ENCODE measurements at places on chromosomes 6 and 20. TPM values are rescaled to one million over a fixed set of nuclear protein-coding genes. Genes with fewer than 3 reads are reported as not detected.
A peak's percentile ranks its signal among the peaks of the same experiment; 100 is the strongest.

DNA sequence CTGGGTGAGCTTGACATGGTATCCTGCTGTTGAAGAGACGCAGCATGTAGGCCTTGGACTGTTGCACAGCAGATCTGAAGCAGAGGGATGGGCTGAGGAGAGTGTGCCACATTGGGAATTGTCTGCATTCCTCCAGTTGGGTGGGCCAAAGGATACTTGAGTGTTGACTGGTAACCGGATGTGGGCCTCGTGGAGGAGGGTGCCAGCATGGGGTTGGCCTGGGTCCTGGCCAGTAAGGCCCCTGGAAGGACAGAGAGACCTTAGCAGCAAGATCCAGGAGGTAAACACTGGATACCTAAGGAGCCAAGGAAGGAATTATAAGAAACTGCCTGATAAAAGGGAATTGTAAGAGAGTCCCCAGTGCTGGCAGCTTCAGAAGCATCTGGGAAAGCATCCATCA lies 76.9 kb downstream of the FIG4 start:
- no peak for DNase-seq

DNA sequence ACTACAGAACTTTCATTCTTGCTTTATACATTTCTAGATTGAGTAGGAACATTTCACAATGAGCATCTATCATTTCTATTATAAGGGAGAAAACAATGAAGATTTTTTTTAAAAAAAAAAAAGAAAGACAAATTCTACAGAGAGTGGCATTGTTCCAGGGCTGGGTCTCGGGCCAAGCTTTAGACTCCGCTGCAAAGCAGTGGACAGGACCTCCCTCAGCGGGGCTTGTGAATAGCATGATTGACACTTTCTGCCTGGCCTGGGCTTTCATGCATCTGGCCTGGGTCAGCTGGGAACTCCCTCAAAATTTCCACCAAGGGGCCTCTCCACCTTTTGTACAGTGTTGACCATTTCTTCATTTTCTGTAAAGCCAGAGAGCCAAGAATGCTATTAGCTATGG lies 55.8 kb upstream of the HIVEP2 start:
- DNase-seq, result no peak

- DNase-seq, result peak; percentile 18
Observed at GRCh38 chr6:139534472-139535115, 160.1 kb upstream of the CITED2 start.

Gene FAM83B
- not detected for total RNA-seq

DNA sequence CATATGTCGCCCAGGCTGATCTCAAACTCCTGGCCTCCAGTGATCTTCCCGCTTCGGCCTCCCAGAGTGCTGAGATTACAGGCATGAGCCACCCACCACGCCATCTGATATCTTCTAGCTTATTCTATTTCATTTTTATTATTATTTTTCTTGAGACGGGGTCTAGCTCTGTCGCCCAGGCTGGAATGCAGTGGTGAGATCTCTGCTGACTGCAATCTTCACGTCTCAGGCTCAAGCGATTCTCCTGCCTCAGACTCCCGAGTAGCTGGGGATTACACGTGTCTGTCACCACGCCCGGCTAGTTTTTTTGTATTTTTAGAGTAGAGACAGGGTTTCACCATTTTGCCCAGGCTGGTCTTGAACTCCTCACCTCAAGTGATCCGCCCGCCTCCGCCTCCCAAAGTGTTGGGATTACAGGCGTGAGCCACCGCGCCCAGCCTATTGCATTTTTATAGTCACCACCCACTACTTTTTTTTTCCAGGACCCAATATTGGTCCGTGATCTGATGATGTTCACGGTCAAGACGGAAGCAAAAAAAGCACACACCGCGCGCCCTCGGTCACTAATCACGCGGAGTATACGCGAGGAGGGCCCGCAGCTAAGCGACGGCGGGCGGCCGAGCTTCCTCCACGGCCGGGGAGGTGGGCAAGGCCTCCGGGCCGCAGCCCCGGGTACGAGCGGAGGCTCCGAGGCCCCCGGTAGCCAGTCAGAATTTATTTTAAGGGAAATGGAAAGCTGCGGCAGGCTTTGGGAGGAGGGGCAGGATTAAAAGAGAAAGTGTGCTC lies 1.1 kb upstream of the LSM14B start:
- DNase-seq, result no peak

- DNase-seq, result no peak
Observed at GRCh38 chr6:109788687-109789086, 97.6 kb downstream of the FIG4 start.

DNA sequence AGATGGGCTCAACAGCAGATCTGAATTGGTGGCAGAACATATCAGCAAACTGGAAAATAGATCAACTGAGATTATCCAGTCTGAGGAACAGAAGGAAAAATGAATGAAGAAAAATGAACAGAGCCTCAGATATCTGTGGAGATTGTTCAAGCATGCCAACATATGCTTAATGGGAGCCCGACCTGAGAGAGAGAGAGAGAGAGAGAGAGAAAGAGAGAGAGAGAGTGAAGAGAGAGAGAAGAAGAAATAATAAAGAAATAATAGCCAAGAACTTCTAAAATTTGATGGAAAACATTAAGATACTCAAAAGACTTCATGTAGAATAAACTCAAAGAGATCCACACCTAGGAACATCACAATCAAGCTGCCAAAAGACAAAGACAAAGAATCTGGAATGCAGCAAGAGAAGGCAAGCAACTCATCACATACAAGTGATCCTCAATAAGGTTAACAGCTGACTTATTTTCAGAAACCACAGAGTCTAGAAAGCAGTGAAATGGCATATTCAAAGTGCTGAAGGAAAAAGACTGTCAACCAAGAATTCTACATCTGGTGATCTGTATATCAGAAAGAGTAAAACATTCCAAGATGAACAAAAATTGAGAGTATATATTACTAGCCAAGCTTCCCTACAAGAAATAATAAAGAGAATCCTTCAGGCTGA lies 97.2 kb downstream of the MYLK4 start:
- DNase-seq, result no peak

Gene FAM50B
- 12.7 TPM for total RNA-seq

GRCh38 chr6:168342636-168343035 lies 23.1 kb upstream of the DACT2 start:
- no peak for DNase-seq

DNA sequence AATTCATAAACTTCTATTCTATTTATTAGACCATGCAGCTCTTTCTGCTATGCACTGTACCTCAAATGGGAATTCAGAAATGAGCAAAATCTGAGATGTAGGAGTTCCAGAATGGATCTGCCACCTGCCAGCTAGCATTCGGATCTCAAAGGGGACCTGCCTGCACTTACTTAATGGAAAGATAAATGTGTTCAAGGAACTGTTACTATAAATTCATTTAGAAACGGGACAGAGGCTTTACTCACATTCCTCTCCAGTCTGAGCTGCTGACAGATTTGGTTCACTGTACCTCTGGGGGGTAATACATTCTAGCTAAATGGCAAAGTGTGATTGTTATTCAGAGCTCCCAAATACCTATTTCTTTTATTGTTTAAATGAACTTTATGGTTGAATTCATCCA lies 384.1 kb downstream of the GRIK2 start:
- DNase-seq, result no peak

All from activated CD4-positive, alpha-beta T cell treated with anti-CD3 and anti-CD28 coated beads, Interleukin-2, amount 10 ng/mL, durations not matched to agents 7 days and 5 days (primary cell).